AG08396 (cell line): ENCODE measurements at places on chromosomes 11 and 22.

DNA sequence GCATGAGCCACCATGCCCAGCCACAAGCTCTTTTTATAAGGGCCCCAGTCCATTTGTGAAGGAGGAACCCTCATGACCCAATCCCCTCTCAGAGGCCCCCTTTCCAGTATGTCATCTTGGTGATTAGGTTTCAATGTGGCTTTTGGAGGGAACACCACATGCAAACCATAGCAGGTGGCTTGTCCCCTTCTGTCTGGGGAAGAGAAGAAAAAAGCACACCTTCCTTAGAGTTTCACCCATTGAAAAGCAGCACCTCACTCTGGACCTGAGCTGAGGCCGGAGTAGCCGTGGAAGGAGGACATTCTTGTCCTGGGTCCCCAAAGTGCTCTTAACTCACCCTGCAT is 25.4 kb downstream of the NEAT1 start:
- no peak for DNase-seq

- DNase-seq = no peak
These were observed 132.1 kb upstream of the BLID start for GRCh38 chr11:122248131-122248530.

- DNase-seq = peak; percentile 29
These were observed at the start of gene B3GAT1 for GRCh38 chr11:134412203-134413042. Gene B3GAT1, minus strand, starts transcription at chr11:134412242. Its CDS starts 24,583 bp downstream, at chr11:134387659.

DNA sequence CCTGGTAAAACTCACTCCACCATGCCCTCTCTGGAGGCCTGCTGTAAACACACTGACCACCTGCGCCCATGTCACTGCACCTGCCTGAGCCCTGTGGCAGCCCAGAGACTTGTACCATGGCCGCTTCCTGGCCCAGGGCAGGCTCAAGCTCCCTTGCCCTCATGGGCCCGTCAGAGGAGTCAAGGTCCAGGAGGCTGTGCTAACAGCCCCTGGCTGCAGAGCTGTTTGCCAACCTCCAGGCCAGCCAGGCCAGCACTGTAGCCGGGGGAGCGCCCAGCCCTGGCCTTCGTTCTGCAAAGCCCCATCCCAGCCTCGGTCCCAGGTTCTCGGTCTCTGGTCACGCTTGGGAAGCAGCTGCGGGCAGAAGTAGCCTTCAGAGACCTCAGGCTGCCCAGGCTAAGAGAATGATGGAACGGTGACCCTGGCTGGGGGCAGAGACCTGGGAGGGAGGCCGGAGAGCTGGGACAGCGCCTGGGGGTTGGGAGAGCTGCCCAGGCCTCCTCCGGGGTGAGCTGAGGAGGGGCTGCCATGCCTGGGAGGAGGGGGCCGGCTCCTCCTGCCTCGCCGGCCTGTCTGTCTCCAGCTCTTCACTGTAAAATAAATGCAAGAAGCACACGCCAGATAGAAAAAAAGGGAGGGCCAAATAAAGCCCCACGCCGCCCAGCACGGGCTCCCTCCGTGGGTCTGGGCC is 11.9 kb upstream of the TCF20 start:
- DNase-seq = no peak

DNA sequence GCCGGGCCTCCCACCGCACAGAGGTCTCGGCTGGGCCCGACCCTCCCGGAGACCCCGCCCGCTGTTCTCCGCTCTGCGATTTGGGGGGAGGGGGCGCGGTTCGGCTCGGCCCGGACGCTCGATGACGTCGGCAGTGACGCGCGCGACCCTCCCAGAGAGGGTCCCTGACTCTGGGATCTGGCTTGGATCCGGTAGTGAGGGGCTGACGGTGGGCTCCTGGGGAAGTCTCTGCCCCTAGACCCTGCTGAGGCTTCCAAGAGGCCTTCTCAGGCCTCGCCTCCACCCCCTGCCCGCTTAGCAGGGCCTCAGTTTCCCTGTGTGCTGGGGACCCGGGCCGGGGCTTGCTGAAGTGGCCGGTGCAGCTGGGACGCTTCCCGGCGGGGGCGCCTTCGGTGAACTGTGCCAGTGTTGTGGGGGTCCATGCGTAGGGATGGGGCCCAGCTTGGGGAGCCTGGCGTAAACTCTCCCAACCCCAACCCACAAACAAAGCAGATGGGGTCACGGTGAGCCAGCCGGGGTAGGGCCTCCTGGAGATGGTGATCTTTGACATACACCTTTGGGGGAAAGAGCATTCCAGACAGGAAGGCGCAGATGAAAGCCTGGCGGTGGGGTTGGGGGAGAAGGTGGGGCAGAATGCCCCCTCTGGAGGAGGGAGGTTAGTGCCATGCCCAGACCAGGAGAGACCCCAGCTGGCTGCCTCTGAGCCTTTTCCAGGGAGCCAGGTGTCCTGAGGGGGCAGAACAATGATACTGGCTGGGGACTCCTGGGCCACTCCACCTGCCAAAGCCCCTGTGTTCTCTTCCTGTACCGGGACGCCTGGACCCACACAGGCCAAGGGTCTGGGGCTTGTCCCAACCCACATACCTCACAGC is 1.0 kb downstream of the B4GALNT4 start:
- no peak for DNase-seq

- no peak for DNase-seq
These were observed 45.4 kb upstream of the MN1 start for GRCh38 chr22:27846910-27847309.

DNA sequence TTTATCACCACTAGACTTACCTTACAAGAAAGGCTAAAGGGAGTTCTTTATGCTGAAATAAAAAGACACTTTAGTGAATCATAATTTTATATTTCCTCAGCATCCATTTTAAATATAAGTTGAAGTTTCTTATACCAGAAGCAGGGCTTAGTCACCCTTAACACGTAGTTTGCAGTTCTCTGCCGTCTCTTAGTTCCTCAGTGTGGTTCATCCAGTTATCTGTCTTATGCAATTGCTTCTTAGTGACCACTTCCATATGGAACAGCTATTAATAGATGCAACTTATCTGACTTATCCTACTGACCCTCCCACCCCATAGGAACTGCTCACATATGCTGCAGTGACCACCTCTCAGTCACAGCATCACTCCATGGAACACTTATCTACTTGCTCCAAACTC is 11.7 kb upstream of the SLC36A4 start:
- DNase-seq = no peak

DNA sequence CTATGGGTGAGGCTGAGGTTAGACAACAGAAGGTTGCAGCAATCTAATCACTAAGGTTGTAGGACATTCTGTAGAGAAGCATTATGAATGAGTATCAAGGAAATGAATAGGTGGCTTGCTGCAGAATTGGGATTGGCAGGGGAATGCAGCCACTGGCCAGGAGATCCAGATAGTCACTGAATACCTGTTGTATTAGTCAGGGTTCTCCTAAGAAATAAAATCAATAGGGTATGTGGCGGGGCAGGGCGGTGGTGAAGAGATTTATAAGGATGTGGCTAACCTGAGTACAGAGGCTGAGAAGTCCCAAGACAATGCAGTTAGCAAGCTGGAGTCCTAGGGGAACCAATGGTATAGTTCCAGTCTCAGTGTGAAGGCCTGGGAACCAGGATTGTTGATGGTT is 163.0 kb downstream of the SPON1 start:
- no peak for DNase-seq

GRCh38 chr22:44795701-44796630 is 43.6 kb downstream of the ARHGAP8 start:
- DNase-seq = no peak

DNA sequence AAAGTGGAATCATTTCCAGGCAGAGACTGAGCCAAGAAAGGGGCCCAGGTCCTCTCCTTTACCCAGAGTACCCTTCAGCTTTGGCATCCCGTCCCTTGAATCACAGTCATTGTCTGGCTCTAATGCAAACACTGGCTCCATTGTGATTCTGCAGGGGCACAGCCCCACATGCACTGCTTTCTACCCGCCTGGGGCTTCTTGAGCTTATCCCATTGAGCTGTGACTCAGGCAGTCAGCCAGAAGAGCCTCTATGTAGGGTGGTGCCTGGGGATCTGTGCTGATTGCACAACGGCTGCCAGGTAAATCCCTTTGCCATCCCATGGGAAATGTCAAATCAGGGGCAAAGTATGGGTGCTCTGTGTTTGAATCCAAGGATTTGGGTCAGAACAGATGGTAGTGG is 88.9 kb downstream of the RASSF10 start:
- DNase-seq = no peak

GRCh38 chr11:77196961-77197360 is 68.9 kb downstream of the MYO7A start:
- no peak for DNase-seq

GRCh38 chr11:79922641-79923040 is 481.8 kb upstream of the TENM4 start:
- no peak for DNase-seq

GRCh38 chr22:33110562-33111163 is 52.5 kb upstream of the SYN3 start:
- DNase-seq = no peak

GRCh38 chr11:55726715-55727324 is 46.4 kb upstream of the OR5D13 start:
- DNase-seq = no peak

DNA sequence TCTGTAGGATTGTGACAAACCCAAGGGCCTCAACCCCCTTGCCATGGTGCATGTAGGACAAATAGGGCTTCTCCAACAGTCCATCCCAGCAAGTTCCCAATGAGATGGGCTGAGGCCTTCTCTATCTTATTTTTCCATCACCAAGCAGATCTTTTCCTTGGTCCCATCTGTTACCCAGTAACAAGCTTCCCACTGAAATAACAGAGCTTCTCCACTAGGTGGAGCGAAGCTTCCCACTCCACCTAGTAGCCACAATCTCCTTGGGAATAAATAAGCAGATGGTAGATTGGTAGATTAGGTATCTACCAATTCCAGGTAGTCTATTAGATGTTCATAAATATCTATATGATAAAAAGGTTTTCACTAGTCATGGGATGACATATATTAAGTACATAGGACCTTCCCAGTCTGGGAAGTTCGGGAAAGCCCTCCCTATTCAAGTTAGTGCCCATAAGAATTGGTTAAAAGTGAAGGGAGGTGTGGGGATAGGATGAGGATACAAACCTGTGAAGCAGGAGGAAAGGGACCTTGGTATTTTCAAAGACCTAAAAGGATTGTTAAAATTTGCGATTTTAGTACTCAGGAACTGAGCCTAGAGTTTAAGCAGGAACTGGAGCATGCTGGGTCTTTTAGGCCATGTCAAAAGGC is 5.9 kb upstream of the OR52L1 start:
- DNase-seq = peak; percentile 36

DNA sequence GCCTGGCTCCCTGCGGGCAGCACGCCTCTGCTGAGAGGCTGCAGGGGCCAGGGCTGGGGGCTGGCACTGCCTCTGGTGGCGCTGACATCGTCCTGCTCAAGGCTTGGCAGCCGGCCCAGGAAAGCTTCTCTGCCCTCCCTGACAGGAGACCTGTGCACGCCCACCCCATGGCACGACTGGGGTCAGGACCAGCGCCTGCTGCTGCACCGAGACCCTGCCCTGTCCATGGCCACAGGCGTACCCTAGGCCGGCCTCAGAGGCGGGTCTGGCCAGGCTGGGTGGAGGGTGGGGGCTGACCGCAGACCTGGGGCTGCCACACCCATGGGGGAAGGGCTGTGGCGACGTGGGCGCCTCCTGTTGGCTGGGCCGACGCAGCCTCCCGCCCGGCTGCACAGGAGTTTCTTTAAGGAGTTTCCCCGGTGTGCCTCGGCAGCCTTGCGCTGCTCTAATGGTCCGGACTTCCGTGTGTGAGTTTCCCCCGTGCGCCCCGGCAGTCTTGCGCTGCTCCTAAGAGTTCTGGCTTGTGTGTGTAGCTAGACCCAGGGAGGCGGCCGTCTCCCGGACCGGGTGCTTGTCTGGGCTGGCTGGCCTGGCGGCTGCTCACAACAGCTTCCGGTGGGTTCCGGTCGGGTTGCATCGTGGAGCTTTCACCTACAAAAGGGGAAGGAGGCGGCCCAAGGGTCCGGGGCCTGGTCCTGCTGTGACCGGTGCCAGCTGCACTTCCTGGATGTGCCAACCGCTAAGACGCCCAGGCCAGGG is 4.6 kb downstream of the TRABD start:
- peak; percentile 77 for DNase-seq

- peak; percentile 37 for DNase-seq
These were observed 2.0 kb downstream of the SCARF2 start for GRCh38 chr22:20435436-20436306.

DNA sequence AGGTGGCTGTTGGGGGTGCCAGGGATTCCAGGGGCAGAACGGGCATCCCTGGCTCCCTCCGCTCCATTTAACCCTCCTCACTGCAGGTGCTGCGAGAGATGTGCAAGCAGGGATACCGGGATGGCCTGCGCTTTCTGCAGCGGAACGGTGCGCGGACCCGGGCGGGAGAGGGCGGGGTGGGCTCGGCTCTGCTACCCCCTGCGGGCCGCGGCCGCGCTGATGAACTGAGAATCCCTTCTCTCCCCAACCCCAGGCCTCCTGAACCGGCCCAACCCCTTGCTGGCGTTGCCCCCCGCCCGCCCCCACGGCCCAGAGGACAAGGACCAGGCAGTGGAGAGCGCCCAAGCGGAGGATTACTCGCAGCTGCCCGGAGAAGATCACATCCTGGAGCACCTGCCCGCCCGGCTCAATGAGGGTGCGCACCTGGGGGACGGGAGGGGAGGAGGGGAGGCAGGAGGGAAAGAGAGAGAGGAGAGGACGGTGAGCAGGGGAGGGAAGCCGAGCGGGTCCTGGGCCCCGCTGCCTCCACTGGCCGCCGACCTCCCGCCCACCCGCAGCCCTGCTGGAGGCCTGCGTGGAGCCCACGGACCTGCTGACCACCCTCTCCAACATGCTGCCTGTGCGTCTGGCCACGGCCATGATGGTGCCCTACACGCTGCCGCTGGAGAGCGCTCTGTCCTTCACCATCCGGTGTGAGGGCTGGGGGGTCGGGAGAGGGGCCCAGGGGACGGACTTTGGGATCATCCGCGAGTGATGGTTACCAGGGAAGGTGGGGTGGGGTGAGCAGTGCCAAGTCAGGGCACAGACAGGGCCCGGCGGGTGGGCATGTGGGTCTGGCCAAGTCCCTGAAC is 4.1 kb upstream of the CRACR2B start:
- DNase-seq = no peak

DNA sequence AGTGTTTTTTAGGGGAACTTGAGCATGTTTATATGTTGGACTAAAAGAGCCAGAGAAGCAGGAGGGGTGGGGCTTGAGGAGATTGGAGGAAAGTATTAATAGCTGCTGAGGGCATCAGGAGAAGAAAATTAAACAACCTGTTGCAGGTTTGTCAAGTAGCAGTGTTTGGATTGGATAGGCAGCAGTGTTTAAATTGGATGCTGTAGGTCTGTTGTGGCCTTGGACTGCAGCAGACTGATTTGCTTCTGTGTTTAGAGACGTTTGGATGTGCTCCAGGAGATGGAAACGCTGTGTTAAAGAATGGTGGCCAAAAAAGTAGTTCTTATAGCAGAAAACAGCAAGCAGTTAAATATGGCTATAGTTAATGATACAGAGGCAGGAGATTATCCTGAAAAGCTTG is 5.7 kb downstream of the EIF3L start:
- DNase-seq = no peak

GRCh38 chr11:2251138-2251537 is 19.2 kb downstream of the ASCL2 start:
- DNase-seq = no peak

DNA sequence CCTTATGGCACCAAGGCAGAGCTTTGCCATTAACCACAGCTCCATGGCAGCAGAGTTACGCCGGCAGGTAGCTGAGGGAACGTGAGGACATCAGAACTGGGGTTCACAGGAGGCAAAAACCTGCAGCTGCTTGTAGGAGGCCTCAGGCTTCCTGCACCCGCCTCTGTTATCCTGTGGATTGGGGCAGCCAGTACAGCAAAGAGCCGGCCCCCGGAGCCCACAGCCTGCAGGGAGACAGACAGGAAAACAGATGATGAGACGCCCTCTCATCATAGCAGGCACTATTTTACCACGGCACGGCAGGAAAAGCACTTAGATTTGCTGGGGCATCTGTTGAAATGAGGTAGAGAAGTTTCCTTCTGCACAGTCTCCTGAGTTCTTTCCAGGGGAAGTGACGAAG is 870.3 kb downstream of the TBC1D22A start:
- DNase-seq = no peak
